ENCODE measurements at places on chromosomes 5 and 9.

- DNase-seq: peak; percentile 67
These were observed 60.2 kb upstream of the TBC1D2 start for GRCh38 chr9:98315551-98316060.

GRCh38 chr9:134343637-134344036, 17.4 kb downstream of the RXRA start:
- no peak for DNase-seq

GRCh38 chr5:158304607-158305006, 445.7 kb upstream of the CLINT1 start:
- no peak for DNase-seq

DNA sequence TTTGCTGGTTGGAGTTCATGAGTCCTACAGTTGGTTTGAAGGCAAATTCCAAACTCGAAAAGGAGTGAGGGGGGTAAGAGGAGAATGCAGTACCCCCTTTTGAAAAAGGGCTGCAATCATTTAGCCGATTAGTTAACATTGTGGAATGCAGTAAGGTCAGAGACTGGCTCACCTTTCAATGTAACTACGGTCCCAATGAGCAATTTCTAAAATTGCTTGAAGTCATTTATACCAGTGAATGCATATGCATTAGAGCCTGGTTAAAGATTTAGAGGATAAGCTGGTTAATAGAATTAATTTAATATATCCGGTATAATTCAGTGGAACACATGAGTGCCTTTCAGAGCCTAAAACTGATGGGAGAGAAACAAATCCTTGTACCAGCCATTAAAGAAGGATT, 172.6 kb upstream of the PAPPA start:
- no peak for DNase-seq

DNA sequence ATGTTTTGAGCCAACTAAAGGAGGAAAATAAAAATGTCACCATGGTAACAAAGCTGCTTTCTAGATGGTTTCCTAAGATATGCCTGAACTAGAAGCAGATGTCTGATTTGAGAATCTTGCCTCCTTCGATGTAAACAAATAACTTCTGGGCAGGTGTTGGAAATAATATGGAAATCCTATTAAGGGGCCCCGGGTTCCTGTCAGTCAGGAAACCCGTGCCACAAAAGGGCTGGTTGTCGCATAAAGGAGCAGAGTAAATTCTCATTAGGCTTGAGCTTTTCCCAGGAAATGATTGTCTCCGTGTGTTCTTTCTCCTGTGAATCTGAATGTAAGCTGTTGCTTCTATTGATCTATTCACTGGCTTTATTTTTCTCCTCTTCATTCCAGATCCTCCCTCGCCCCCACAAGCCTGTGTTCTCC, 90.8 kb downstream of the TLE4 start:
- DNase-seq: no peak

DNA sequence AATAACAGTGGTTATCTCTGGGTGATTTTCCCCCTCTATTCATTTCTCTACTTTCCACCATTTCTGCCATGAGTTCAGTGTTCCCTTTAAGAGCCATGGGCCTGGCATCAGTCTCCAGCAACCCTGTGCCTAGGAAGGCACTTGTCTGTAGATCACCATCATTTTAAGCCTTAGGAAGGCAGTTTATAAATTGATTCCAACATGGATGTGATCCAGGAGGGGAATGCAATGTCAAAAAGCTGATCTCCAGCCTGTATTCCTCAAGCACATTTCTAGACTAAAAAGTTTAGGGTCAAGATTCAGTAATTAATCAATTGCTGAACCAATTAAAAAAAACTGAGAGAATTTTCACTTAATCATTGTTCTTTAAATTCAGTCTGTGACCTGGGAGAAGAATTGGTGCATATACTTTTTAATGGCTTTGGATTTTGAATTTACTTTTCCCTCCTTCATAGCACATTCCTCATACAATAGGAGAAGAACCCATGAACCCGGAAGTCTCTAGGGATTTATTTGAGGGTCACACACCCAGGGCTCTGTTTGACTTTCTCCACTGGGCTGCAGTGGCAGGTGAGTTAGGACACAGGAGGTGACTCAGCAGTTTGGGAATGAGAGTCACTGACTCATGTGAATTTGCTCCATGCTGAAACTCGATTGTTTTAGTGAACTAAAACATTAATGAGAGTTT, 6.1 kb upstream of the ERMP1 start:
- DNase-seq: no peak

DNA sequence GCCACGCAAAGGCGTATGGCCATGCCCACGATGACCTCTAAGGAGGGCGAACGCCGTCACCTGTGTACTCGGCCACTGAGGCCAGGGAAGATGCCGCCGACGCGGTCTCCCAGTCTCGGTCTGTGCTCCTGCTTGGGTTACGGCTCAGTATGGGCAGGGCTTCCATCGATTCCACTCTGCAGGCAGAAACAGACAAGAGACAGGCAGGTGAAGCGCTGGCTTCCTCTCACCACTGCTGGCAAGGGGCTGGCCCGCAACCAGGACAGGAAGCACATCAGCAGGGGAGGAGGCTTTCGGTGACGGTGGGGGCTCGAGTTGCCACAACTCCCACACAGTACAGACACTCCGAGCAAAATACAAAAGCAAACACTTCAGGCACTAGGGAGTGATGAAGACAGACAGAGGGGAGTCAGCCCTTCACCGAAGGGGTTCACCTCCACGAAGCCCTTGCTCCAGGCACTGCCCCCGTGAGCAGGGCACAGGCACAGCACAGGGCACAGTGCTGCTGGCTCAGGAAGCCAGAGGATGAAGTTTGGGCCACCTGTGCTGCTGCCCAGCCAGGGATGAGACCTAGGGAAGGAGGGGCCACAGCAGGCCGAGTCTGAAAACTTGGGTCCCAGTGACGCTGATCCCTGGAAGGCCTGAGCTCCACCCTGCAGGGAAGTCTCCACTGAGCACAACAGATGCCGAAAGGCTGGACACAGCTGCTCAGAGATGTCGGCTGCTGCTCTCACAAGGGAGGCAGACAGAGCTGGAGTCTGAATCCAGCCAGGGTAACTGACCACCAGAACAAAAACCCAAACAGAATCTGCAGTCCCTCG, 91.3 kb downstream of the CAMSAP1 start:
- no peak for DNase-seq

DNA sequence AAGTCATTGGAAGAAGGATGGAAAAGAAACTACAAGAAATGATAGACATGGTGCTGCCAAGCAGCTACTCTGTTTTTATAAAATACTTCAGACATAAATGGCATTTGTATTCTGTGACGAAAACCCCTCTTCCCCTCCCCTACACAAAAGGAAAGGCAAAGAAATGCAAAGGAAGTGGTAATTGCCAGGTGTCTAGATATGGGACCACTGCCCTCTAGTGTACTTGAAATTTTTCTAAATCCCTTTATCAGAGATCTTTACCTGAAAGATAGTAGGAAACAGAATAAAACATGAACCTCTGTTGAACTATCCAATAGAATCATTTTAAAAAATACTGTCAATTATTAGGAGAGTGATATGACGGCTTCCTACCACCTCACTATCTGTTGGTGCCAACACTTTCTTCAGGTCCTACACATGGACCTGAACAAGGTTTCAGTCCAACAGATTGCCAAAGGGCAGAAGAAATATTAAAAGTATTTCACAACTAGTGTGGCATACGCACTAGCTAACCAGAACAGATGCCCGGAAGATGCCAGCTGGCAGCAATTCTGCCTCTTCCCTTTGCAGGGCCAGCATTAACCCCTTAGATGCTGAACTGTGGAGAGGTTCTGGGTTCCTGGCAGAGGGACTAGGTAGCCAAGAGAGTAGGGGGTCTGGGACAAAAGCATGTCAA, 104.1 kb downstream of the TSSK1B start:
- DNase-seq: no peak

Measured in stimulated activated naive B cell treated with anti-CD40 and anti-IgM and Interleukin-4, amounts not matched to agents 10 μg/mL and 1 μg/mL and 100 μg/mL, for 72 hours (primary cell).